Activated CD8-positive, alpha-beta T cell treated with anti-CD3 and anti-CD28 coated beads, Interleukin-2, amount 10 ng/mL, durations not matched to agents 7 days and 5 days (primary cell): ENCODE measurements at places on chromosomes 1 and 21. TPM values are rescaled to one million over a fixed set of nuclear protein-coding genes. Genes with fewer than 3 reads are reported as not detected.

Gene LHX8
- not detected for total RNA-seq

DNA sequence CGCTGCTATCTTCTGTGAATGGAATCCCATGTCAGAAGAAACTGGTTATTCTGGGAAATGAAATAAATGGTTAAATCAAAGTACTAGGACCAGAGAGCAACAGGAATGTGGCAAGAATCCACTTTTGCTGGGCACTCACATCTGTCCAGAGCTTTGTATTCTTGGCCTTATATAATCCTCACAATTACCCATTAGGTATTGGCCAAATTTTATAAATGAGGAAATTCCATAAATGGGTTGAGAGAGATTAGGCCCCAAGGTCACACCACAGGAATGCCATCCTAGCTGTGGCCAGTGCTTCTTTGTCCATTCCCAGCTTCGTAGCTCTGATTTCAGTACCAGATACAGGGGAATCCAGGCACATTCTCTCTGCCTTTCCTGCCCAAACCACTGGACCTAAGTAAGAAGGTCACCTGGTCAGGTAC, 76.1 kb upstream of the HOOK1 start:
- H3K4me1 ChIP-seq = peaks cover 4% of the 10 kb centered on the region
- H3K36me3 ChIP-seq = peaks cover 11% of the 10 kb centered on the region
- H3K27me3 ChIP-seq = no peaks in the 10 kb centered on the region
- no peak overlapping the region for H3K27ac ChIP-seq
- DNase-seq = no peak

DNA sequence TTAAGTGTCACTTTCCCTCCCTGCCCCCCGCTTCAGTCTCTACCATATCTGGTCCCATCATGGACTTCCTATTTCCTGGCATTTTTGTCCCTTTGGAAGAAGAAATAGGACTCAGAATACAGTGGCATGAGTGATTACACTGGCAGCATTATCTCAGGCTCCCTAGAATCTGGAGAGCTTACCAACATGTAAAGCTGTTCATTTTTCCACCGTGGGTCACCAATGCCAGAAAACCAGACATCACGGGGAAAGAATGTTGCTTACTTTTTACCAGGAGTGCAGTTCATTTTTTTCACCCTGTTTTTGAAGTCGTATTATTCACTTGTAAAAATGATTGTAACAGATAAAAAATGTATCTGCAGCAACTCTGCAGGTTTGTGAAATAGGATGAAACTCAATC, 44.8 kb downstream of the BACH1 start:
- H3K4me1 ChIP-seq = peaks cover 15% of the 10 kb centered on the region
- H3K4me3 ChIP-seq = no peak overlapping the region
- DNase-seq = no peak
- H3K36me3 ChIP-seq = peaks cover 9% of the 10 kb centered on the region
- H3K27me3 ChIP-seq = no peaks in the 10 kb centered on the region

Gene GSTM1
- total RNA-seq = 31.5 TPM

GRCh38 chr1:78586572-78586971, 33.7 kb upstream of the IFI44L start:
- no peaks in the 10 kb centered on the region for H3K4me1 ChIP-seq
- peaks cover 5% of the 10 kb centered on the region for H3K27me3 ChIP-seq
- H3K27ac ChIP-seq = no peak overlapping the region
- no peak overlapping the region for H3K4me3 ChIP-seq
- no peaks in the 10 kb centered on the region for H3K36me3 ChIP-seq

DNA sequence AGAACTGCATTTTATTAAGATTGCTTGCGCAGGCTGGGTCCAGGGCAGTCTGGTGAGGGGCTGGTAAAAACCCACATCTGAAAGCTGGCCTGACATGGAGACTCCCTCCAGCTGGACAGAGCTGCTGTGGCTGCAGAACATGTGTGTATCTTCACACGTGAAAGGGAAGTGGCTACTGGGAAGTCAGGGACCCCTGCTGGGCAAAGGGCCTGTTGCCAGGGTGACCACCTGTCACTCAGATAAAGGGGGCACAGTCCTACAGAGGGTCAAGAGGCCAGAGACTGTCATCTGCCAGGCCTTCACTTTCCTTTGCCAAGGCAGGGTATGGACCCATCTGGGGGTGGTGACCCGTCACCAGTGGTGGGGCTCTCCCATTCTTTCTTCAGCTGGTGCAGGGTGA, 17.5 kb downstream of the NKAIN1 start:
- no peak for DNase-seq
- H3K27ac ChIP-seq = no peak overlapping the region
- no peaks in the 10 kb centered on the region for H3K36me3 ChIP-seq
- H3K4me1 ChIP-seq = no peaks in the 10 kb centered on the region

Gene VANGL2
- not detected for total RNA-seq

DNA sequence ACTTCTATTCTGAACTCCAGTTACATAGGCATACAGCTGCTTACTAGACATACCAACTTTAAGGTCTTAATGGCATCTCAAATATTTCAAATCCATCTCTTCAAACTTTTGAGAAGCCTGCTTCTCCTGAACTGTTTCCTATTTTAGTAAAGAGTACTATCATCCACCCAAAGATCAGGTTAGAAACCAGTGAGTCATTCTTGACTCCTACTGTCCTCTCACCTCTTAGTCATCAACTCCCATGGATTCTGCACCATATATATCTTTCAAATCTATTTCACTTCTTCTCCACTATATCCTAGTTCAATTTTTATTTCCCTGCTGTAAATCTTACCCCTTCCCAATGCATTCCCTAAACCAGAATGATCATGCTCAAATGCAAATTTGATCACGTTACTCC, 18.1 kb upstream of the BEND5 start:
- H3K36me3 ChIP-seq = no peaks in the 10 kb centered on the region
- DNase-seq = no peak
- no peak overlapping the region for H3K27ac ChIP-seq

GRCh38 chr1:3017440-3018050, 3.7 kb upstream of the ACTRT2 start:
- no peak overlapping the region for H3K27ac ChIP-seq
- DNase-seq = no peak
- no peaks in the 10 kb centered on the region for H3K36me3 ChIP-seq
- no peaks in the 10 kb centered on the region for H3K4me1 ChIP-seq
- no peak overlapping the region for H3K4me3 ChIP-seq

DNA sequence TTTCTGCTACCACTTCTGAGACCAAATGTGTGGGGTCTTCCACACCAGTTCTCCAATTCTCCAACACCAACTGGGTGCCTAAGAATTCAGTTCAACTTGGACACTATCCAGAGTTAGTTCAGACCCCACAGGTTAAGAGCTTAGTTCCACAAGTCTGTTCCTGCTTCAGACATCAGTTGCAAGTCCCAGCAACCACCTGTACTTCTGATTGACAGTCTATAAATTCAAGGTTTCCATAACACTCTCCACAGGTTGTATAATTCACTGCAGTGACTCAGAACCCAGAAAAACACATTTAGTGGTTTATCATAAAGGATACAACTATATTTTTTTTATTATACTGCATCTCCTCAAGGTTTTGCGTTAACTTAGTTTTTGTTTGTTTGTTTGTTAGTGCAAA, 18.7 kb downstream of the AK5 start:
- no peaks in the 10 kb centered on the region for H3K36me3 ChIP-seq
- no peak overlapping the region for H3K27ac ChIP-seq
- no peaks in the 10 kb centered on the region for H3K27me3 ChIP-seq
- H3K4me1 ChIP-seq = no peaks in the 10 kb centered on the region
- H3K4me3 ChIP-seq = no peak overlapping the region

DNA sequence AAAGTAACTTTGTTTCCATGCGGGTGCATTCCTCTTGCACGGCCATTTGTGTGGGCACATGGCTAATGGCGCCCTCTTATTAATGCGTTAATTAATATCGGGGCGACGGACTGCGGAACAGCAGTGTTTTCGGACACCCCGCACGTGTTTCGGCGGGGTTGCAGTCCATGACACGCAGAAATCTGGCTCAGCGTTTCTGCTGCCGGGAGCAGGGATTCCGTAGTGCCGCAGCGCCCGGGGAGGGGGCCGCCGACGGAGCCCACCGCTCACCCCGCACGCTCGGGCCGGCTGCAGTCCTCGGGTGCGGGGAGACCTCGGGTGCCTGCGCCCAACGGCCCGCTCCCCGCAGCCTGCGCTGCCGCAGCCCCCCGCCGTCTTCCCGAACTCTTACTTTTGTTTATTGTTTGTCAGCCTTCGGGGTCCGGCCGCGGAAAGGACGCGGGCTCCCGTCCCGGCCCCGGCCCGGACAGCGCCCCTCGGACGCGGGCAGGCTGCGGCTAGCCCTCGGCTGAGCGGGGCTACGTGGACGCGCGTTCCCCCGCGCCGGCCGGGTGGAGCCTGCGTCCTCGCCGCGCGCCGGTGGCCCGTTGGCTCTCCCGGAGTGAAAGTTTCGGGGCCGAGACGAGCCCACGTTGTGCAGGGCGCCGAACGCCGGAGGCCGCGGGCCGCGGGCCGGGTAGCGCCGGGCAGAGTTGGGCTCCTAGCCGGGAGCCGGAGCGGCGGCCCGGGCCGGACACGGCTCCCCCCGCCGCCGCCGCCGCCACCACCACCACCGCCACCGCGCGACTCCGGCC, 849 bp downstream of the NFIA start:
- H3K4me3 ChIP-seq = peak overlapping the region; percentile 75
- H3K27me3 ChIP-seq = peaks cover 55% of the 10 kb centered on the region
- no peak for DNase-seq
- no peaks in the 10 kb centered on the region for H3K36me3 ChIP-seq
- H3K4me1 ChIP-seq = peaks cover 34% of the 10 kb centered on the region
- H3K27ac ChIP-seq = no peak overlapping the region

GRCh38 chr1:100931716-100932115, 35.8 kb downstream of the SLC30A7 start:
- H3K36me3 ChIP-seq = peaks cover 55% of the 10 kb centered on the region
- H3K27me3 ChIP-seq = no peaks in the 10 kb centered on the region
- H3K27ac ChIP-seq = no peak overlapping the region

DNA sequence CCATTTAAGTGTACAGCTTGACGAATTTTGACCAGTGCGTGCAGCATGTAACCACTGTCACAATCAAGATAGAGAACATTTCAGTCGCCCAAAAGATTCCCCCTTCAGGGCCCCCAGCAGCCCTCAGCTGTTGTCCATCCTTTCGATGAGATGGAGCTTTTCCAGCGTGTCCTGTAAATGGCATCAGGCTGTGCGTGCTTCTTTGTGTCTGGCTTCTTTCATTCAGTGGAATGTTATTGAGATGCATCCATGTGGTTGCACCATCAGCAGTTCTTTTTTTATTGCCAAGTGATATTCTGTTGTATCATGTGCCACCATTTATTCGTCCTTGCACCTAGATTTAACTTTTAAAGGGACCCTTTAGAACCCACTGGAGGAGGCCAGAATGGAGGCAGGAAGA, 21.9 kb downstream of the UBE2Q1 start:
- H3K27ac ChIP-seq = no peak overlapping the region
- peaks cover 19% of the 10 kb centered on the region for H3K27me3 ChIP-seq
- no peaks in the 10 kb centered on the region for H3K36me3 ChIP-seq
- no peak overlapping the region for H3K4me3 ChIP-seq
- no peak for DNase-seq
- no peaks in the 10 kb centered on the region for H3K4me1 ChIP-seq

DNA sequence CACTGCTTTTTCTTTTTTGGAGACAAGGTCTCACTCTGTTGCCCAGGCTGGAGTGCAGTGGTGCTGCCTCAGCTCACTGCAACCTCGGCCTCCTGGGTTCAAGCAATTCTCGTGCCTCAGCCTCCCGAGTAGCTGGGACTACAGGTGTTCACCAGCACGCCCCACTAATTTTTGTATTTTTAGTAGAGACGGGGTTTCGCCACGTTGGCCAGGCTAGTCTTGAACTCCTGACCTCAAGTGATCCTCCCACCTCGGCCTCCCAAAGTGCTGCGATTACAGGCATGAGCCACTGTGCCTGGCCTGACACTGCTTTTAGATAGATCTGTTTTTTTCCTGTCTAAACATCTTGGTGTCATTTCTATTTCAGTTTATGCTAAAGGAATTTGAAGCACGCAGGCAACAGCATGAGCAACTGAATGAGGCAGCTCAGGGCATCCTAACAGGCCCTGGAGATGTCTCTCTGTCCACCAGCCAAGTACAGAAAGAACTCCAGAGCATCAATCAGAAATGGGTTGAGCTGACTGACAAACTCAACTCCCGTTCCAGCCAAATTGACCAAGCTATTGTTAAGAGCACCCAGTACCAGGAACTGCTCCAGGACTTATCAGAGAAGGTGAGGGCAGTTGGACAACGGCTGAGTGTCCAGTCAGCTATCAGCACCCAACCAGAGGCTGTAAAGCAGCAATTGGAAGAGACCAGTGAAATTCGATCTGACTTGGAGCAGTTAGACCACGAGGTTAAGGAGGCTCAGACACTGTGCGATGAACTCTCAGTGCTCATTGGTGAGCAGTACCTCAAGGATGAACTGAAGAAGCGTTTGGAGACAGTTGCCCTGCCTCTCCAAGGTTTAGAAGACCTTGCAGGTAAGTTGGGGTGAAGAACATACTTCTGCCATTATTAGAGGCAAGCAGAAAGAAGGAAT, 106.1 kb upstream of the BMP8A start:
- no peak overlapping the region for H3K27ac ChIP-seq
- peaks cover 63% of the 10 kb centered on the region for H3K36me3 ChIP-seq
- no peaks in the 10 kb centered on the region for H3K27me3 ChIP-seq
- no peak overlapping the region for H3K4me3 ChIP-seq
- no peak for DNase-seq

DNA sequence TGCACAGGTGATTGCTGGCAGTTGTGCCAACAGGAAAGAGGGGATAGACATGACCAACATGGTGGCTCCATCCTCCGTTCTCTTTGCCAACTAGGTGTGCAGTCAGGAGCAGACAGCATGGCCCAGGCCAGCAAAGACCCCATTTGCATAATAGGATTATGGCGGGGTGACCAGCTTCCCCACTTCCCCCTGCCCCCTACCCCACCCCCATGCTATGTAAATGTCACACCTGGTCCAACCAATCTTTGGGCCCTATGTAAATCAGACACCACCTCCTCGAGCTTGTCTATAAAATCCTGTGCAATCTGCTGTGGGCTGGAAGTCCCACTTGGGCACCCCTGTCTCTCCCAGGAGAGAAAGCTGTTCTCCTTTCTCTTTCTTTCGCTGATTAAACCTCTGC, 146.0 kb downstream of the SLC30A10 start:
- no peaks in the 10 kb centered on the region for H3K4me1 ChIP-seq
- no peak overlapping the region for H3K27ac ChIP-seq
- H3K27me3 ChIP-seq = no peaks in the 10 kb centered on the region
- no peak for DNase-seq
- no peaks in the 10 kb centered on the region for H3K36me3 ChIP-seq

DNA sequence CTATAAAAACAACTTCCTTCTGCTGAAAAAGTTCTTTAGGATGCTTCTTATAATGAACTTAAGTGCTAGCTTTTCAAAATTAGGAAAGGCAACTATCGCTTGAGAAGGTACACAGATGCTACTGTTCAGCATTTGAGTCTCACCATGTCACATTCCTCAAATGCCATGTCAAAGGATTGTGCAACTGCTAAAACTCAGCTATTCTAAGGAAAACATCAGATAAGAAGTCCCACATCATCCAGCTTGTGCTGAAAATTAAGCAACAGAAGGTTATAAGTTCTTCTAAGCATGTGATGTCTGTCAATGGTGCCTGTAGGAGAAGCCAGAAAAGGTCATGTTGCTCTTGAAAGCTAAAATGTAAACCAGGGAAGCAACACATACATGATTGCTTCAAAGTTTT, 36.5 kb downstream of the MCOLN2 start:
- no peak overlapping the region for H3K4me3 ChIP-seq
- no peaks in the 10 kb centered on the region for H3K27me3 ChIP-seq
- H3K36me3 ChIP-seq = peaks cover 24% of the 10 kb centered on the region
- H3K4me1 ChIP-seq = peaks cover 11% of the 10 kb centered on the region
- no peak overlapping the region for H3K27ac ChIP-seq
